ENCODE measurements at places on chromosomes 16 and 17.
A peak's percentile ranks its signal among the peaks of the same experiment; 100 is the strongest.

GRCh38 chr16:80319181-80319580, 221.6 kb upstream of the DYNLRB2 start:
- no peak overlapping the region for H3K4me3 ChIP-seq
- H3K27me3 ChIP-seq: no peaks in the 10 kb centered on the region
- no peak overlapping the region for H3K27ac ChIP-seq
- H3K4me1 ChIP-seq: no peaks in the 10 kb centered on the region
- no peaks in the 10 kb centered on the region for H3K36me3 ChIP-seq
- no peak for DNase-seq

- H3K4me3 ChIP-seq: no peak overlapping the region
- no peak for DNase-seq
- H3K36me3 ChIP-seq: no peaks in the 10 kb centered on the region
- no peak overlapping the region for H3K27ac ChIP-seq
- peaks cover 19% of the 10 kb centered on the region for H3K4me1 ChIP-seq
- H3K27me3 ChIP-seq: no peaks in the 10 kb centered on the region
Measured at GRCh38 chr16:25027781-25028180, 12.6 kb upstream of the ARHGAP17 start.

- H3K4me3 ChIP-seq: no peak overlapping the region
- no peak for DNase-seq
- H3K27me3 ChIP-seq: no peaks in the 10 kb centered on the region
- H3K27ac ChIP-seq: no peak overlapping the region
Measured at GRCh38 chr17:56894859-56895455, 18.9 kb downstream of the TRIM25 start.

DNA sequence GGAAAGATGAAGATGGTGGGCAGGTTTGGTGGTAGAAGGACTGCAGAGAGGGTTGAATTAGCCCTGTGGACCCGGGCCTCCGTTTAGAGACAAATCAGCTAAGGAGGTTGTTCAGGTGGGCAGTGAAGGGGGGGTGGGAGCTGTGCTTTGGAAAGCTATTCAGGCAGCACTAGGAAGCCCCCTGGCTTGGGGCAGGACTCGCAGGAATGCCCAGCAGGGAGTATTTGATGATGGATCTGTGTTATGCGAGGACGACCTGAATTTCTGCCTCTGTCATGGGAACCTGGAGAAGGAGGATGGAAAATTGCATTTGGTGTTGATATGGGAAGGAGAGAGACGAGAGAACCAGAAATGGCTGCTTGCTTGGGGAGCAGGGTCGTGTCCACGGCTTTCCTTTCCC, 3.5 kb downstream of the SPDYE4 start:
- no peaks in the 10 kb centered on the region for H3K4me1 ChIP-seq
- H3K4me3 ChIP-seq: no peak overlapping the region
- H3K27ac ChIP-seq: no peak overlapping the region
- no peak for DNase-seq
- no peaks in the 10 kb centered on the region for H3K36me3 ChIP-seq
- no peaks in the 10 kb centered on the region for H3K27me3 ChIP-seq

DNA sequence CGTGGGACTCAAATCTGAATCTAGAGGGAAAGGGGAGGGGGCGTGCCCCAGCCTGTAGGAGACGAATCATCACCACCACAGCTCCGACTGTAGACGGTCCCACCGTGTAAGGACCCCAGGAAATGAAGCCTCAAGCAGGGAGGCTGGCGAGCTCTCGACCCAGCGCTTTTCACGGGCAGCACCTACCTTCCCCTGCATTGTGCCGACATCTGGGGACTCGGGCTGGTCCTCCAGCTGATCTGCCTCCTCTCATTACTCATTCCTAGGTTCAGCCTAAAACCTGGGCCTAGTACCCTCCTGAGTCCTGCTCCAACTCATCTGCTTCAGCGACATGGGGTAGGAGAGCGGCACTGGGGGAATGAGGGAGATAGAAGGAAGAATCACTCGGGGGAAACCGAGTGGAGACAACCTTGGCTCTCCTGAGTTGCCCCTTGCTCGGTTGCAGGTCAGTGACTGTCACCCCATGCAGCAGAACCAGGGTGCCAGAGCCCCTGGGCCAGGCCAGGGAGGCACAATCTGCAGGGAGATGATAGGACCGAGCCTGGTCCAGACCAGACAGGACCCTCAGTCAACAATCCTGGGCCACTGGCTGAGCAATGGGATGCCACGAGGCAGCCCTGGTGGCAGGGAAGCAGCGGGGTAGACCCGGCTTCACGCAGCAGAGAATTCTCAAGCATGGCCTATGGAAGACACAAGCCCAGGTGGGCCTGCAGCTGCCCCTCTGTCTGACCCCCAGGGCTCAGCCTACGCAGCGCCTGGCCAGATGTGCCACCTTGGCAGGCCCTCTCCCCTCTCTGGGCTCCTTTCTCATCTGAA, 833 bp upstream of the BCAR1 start:
- H3K27me3 ChIP-seq: peaks cover 50% of the 10 kb centered on the region
- H3K27ac ChIP-seq: no peak overlapping the region
- H3K36me3 ChIP-seq: no peaks in the 10 kb centered on the region
- H3K4me1 ChIP-seq: peaks cover 13% of the 10 kb centered on the region

- no peak overlapping the region for H3K27ac ChIP-seq
- H3K27me3 ChIP-seq: no peaks in the 10 kb centered on the region
- H3K4me3 ChIP-seq: no peak overlapping the region
- DNase-seq: no peak
- H3K36me3 ChIP-seq: peaks cover 7% of the 10 kb centered on the region
- H3K4me1 ChIP-seq: no peaks in the 10 kb centered on the region
Measured at GRCh38 chr17:50080827-50081226, 14.3 kb upstream of the PDK2 start.

DNA sequence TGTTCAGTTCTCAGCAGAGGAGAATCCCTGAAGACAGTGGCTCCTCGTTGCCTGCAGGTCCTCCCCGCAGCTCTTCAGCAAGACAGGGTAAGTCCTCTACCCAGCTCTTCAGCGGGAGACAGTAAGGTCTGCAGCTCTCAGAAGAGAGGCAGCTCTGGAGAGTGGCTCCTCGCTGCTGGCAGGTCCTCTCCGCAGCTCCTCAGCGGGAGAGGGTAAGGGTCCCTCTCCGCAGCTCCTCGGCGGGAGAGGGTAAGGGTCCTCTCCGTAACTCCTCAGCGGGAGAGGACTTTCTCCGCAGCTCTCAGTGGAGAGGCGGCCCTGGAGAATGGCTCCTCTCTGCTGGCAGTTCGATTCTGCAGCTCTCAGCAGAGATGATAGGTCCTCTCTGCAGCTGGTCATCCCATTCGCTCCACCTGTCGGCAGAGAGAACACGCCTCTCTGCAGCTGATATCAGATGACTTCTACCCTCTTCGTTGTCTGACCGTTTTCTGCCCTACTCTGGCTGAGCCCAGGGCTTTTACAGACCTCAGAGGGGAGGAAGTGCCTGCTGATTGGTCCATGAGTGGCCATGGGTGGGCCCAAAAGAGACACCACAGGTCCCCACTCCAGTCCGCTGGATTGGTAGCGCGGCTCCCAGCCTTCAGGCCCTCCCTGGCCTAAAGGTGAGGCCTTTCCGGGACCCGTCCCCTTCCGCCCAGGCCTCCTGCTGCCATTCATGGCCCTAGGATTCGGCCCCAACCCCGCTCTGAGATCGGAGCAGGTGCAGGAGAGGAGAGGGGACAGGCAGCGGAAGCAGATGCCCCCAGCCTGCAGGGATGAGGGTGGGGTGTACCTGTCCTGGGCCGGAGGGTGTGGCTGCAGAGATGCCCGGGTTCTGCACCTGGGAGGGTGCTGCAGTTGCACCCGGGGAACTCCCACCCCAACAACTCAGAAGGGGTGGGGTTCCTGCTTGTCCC, 11.9 kb upstream of the SHCBP1 start:
- H3K4me1 ChIP-seq: peaks cover 2% of the 10 kb centered on the region
- H3K4me3 ChIP-seq: no peak overlapping the region
- no peak overlapping the region for H3K27ac ChIP-seq
- no peak for DNase-seq

- H3K27ac ChIP-seq: no peak overlapping the region
- no peak for DNase-seq
- no peaks in the 10 kb centered on the region for H3K27me3 ChIP-seq
Measured at GRCh38 chr16:68488554-68488953, 40.2 kb upstream of the SMPD3 start.

- H3K4me3 ChIP-seq: peak overlapping the region; percentile 82
- no peak for DNase-seq
- no peaks in the 10 kb centered on the region for H3K27me3 ChIP-seq
- peaks cover 40% of the 10 kb centered on the region for H3K4me1 ChIP-seq
- no peaks in the 10 kb centered on the region for H3K36me3 ChIP-seq
Measured at GRCh38 chr17:27457360-27457715, 1.1 kb downstream of the KSR1 start.

DNA sequence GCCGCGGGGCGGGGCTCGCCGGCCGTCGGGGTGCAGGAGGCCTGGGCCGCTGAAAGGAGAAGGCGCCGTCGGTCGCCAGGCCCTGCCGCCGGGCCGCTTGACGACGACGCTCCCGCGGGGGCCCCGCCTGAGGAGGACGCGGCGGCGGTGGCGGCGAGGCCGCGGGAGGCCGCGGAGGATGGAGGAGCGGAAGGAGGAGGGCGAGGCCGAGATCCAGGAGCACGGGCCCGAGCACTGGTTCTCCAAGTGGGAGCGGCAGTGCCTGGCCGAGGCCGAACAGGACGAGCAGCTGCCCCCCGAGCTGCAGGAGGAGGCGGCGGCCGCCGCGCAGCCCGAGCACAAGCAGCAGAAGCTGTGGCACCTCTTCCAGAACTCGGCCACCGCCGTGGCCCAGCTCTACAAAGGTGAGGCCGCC, 430 bp downstream of the HAPSTR1 start:
- peaks cover 26% of the 10 kb centered on the region for H3K4me1 ChIP-seq
- peak; percentile 46 for DNase-seq
- H3K36me3 ChIP-seq: peaks cover 36% of the 10 kb centered on the region
- peak overlapping the region; percentile 73 for H3K27ac ChIP-seq
- H3K27me3 ChIP-seq: no peaks in the 10 kb centered on the region

- no peaks in the 10 kb centered on the region for H3K27me3 ChIP-seq
- no peak for DNase-seq
- peaks cover 33% of the 10 kb centered on the region for H3K4me1 ChIP-seq
- H3K27ac ChIP-seq: no peak overlapping the region
Measured at GRCh38 chr17:8145811-8146210, 6.4 kb downstream of the PER1 start.

GRCh38 chr17:9322326-9322725, 253.3 kb downstream of the STX8 start:
- no peaks in the 10 kb centered on the region for H3K27me3 ChIP-seq
- H3K36me3 ChIP-seq: no peaks in the 10 kb centered on the region
- no peak overlapping the region for H3K4me3 ChIP-seq
- DNase-seq: no peak
- H3K4me1 ChIP-seq: no peaks in the 10 kb centered on the region

GRCh38 chr17:40341808-40342503, 22.6 kb downstream of the GJD3 start:
- no peaks in the 10 kb centered on the region for H3K27me3 ChIP-seq
- no peak for DNase-seq
- H3K36me3 ChIP-seq: peaks cover 21% of the 10 kb centered on the region
- H3K4me1 ChIP-seq: peaks cover 94% of the 10 kb centered on the region

DNA sequence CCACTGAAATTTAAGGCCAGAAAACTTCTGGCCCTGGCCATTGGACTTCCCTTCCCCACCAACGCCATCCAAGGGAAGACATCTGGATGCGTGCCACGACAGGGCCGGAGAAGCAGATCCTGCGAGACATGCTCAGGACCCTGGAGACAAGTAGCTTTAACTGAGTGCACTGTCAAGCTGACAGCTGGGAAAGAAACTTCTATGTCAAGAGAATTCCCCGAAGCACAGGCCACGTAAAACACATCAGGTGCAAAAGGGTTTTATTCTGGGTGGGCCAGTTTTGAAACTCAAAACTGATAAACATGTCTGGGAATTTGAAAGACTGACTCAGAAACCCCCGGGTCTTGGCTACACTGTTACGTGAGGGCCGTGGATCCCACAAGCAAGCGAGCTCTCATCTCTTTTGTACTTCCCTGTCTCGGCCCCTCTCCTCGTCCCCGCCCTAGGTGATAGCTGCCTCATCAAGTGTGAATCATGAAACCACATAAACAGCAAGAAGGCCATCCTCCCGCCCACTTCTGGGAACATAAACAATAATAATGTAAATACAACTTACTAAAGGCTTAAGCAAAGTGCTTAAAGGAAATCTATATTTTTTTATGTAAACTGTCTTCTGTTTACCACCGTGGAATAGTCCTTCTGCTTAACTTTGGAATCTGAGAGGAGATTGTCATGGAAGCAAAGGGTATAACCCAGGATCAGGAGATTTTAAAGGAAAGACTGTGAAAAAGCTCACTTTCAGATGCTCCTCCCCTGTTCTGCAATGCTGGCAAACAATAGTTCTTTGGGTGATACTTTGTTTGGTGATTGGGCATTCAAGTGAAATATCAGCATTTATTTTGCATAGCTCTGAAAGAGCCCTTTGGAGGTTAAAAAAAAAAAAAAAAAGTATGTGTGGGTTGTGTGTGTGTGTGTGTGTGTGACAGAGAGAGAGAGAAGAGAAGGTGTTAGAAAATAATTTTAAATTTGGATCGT, 406.0 kb upstream of the MAF start:
- H3K27ac ChIP-seq: no peak overlapping the region
- no peaks in the 10 kb centered on the region for H3K4me1 ChIP-seq
- no peak overlapping the region for H3K4me3 ChIP-seq
- no peak for DNase-seq

- no peak for DNase-seq
- no peak overlapping the region for H3K4me3 ChIP-seq
- H3K27ac ChIP-seq: no peak overlapping the region
- no peaks in the 10 kb centered on the region for H3K4me1 ChIP-seq
Measured at GRCh38 chr17:61568219-61569072, 22.6 kb downstream of the NACA2 start.

DNA sequence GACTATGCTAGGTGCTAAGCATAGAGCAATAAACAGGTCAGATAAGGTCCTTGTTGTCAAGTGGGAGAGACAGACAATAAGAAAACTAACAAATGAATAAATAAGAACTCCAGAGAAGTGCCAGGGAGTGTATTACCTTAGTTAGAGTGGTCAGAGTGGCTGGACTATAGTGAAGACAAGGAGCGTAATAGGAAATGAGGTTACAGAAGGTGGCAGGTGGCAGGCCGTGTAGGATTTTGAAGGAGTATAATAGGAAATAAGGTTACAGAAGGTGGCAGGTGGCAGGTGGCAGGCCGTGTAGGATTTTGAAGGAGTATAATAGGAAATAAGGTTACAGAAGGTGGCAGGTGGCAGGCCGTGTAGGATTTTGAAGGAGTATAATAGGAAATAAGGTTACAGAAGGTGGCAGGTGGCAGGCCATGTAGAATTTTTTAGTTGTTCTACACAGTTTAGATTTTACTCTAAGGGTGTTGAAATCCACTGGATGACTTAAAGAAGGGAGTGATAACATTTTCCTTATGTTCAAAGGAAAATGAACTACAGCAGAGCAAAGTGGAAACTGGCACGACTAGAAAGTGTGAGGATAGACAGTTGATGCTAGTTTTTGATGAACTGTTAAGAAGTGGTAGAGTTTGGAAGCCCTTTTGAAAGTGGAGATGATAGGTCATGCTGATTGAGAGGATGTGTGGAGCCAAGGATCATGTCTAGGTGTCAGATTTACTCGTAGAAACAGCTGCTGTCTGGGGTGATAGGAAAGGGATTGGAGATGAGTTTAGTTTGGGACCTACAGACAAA, 3.6 kb upstream of the KRTAP3-1 start:
- no peaks in the 10 kb centered on the region for H3K4me1 ChIP-seq
- H3K27me3 ChIP-seq: no peaks in the 10 kb centered on the region
- H3K4me3 ChIP-seq: no peak overlapping the region
- no peaks in the 10 kb centered on the region for H3K36me3 ChIP-seq
- DNase-seq: no peak

Measured in CD4-positive, alpha-beta T cell (primary cell).